NCI-H1694 treated with DMSO at 0.1 percent for 48 hours (cell line): ENCODE measurements at places on chromosomes 12 and 14.

GRCh38 chr12:82862876-82863649 is 176.4 kb downstream of the TMTC2 start:
- DNase-seq, result no peak

- no peak for DNase-seq
These were observed 7.8 kb upstream of the PLEKHG3 start for GRCh38 chr14:64696355-64696857.

DNA sequence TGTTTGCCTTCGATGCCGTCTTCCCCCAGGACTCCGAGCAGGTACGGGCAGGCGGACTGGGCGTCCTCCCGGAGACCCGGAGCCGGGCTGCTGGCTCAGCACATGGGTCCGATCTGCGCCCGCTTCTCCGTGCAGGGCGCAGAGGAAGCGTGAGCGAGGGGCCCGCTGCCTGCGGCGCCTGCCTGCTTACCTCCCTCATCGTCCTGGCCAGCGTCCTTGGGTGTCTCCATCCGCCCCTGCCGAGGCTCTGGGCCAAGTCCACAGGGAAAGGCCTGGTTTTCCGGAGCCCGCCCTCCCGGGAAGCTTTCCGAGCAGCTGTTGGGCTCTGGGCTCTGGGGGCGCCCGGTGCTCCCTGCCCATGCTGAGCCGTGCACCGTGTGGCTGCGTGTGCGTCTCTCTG is 33.5 kb downstream of the KIF26A start:
- DNase-seq, result no peak

DNA sequence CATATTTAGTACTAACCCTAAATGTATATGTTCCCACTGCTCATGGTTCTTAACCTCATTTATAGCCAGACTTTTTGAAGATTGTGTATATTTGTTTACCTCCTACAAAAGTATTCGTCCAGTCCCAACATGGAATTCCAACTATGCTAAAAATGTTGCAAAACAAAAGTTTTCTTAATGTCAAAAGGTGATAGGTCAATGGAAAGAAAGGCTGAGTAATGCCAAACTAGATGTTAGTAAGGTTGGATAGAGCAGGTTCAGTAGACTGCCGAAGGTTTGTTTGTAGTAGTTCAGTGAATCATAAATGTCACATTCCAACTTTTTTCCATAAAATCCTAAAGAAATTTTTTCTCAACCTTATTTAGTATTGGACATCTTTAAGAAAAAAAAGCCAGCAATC is 874.5 kb downstream of the FLRT2 start:
- no peak for DNase-seq

- DNase-seq, result no peak
These were observed 51.5 kb downstream of the ST8SIA1 start for GRCh38 chr12:22283006-22283506.

DNA sequence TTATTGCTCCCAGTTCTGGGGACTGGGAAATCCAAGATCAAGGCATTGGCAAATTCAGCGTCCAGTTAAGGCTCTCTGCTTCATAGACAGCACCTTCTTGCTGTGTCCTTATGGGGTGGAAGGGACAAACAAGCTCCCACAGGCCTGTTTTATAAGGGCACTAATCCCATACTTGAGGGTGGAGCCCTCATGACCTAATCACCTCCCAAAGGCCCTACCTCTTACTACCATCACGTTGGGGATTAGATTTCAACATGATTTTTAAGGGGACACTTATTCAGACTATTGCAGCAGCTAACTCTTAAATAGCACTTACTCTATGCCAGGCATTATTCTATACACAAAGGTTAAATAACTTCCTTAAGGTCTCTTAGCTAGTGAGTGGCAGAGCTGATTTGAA is 17.3 kb downstream of the TOGARAM1 start:
- no peak for DNase-seq

DNA sequence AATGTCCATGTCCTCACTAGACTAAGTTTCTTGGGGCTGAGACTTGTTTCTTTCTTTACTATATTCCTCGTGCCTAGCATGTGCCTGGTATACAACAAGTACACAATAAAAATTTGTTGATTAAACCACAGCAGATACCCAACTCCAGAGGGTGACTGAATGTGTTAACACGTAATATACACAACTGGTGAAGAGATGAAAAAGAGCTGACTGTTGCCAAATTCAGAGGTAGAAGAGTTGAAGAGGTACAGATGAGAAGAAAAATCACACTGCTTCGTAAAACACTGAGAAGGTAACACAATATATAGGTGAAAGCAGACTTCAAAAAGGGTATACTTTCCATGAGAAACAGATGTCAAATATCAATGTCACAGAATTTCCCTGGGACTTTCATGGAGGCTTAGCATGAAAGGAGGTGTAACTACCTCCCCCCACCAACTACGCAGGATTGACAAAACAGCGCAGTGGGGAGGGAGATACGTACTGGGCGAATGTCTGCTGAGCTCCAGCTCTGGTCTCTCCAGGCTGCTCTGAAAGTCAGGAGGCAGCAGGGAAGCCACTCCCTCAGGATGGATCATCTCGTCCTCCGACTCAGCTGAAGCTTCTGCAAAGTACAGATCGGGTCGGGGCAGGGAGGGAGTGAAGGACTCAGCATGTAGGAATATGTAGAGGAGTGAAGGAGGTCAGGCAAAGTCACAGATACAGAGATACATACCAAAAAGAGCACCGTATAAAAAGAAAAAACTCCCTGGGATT is 5.3 kb downstream of the ACIN1 start:
- no peak for DNase-seq

DNA sequence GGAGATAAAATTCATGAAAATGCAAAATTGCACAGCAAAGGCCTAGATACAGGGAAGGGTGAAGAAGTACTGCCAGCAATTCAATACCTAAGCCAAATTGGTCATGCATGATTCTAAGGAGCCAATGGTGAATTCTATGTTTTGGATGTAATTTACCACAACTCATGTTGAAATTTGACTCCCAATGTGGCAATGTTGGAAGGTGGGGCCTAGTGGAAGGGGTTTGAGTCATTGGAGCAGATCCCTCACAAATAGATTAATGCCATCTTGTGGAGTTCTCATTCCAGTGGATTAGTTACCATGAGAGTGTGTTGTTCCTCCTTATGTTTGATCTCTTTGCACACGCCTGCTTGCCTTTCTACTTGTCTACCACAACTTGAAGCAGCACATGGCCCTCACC is 194.0 kb upstream of the ALG10 start:
- DNase-seq, result no peak

GRCh38 chr12:76069339-76069738 is 15.1 kb downstream of the NAP1L1 start:
- DNase-seq, result no peak

GRCh38 chr12:92879698-92880322 is 49.3 kb downstream of the EEA1 start:
- no peak for DNase-seq

- DNase-seq, result no peak
These were observed 187.0 kb downstream of the GRIP1 start for GRCh38 chr12:66491853-66492252.

- no peak for DNase-seq
These were observed 196.2 kb downstream of the CHST11 start for GRCh38 chr12:104652910-104653309.

DNA sequence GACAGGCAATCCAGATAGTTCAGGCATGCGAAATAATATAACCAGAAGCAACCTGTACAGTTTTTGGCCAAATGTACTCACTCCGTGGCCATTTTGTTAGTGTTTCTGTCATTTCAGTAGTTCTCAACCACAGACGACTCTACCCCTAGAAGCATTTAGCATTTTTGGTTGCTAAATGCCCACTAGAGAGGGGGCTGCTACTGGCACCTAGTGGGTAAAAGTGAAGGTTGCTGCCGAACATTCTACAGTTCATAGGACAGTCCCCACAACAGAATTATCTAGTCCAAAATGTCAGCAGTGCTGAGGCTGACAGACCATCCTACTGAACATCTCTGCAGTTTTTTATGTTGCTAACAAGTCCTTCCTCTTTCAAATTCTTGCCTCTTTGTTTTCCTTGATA is 107.4 kb downstream of the TSHR start:
- peak; percentile 56 for DNase-seq

- DNase-seq, result no peak
These were observed 469.0 kb upstream of the FOXG1 start for GRCh38 chr14:28297559-28297958.

GRCh38 chr14:97306760-97307246 is 509.6 kb downstream of the VRK1 start:
- DNase-seq, result no peak

GRCh38 chr12:104285740-104286515 is 17.6 kb upstream of the EID3 start:
- DNase-seq, result no peak

DNA sequence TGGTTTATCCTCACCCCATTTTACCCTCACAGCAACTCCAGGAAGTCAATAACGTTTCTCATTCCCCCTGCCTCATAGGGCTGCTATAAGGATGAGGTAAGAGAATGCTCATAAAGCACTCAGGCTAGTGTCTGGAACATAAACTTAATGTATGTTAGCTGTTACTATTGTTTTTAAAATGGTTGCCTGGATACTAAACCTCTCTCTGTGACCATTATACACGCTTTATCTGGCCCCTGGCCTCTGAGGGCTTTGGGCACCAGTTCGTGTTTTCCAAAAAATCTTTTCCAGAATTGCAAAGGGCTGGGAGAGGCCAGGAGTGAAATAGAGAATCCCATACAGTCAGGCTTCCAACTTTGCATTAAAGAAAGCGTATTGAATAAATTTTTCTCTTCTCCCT is 113.9 kb downstream of the KTN1 start:
- no peak for DNase-seq

DNA sequence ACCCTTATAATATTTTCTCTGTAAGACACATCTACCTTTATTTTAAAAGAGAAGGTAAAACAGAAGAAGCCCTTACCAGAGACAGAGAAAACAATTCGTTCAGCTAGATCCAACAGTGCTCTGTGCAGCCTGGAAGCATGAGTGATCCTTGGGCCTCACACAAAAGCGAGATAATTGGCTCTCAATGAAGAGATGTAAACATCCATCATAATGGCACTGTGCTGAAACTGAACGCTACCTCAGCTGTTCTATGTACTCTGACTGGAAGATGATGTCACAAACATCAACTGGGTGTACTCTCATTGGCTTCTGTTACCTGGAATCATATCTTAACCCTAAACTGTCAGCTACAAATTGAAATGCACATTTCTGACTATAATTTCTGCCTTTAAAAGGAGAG is at the start of gene MGAT4C:
TSS of gene MGAT4C (minus strand) at position 229 of the 400 bp plus-strand sequence.
- no peak for DNase-seq

- DNase-seq, result no peak
These were observed 182.2 kb upstream of the CRY1 start for GRCh38 chr12:107275530-107275929.

- no peak for DNase-seq
These were observed 8.3 kb downstream of the DIO2 start for GRCh38 chr14:80202888-80203562.

DNA sequence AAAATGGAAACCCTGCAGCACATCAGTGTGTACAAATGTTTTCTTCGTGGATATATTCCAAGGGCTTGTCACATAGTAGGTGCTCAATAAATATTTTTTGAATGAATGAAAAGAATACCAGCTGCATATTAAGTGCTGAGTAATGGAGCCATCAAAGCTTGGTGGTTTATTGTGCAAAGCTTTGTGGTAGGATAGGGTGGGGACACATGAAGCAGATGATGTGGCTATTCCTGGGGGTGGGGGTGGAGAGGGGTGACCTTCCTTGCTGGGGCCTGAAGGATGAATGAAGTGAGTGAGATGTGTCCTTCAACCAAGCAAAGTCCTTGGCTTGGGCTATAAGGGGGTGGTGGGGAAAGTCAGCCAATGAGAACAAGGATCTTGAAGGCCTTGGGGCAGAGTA is 4.3 kb upstream of the KRT81 start:
- no peak for DNase-seq

DNA sequence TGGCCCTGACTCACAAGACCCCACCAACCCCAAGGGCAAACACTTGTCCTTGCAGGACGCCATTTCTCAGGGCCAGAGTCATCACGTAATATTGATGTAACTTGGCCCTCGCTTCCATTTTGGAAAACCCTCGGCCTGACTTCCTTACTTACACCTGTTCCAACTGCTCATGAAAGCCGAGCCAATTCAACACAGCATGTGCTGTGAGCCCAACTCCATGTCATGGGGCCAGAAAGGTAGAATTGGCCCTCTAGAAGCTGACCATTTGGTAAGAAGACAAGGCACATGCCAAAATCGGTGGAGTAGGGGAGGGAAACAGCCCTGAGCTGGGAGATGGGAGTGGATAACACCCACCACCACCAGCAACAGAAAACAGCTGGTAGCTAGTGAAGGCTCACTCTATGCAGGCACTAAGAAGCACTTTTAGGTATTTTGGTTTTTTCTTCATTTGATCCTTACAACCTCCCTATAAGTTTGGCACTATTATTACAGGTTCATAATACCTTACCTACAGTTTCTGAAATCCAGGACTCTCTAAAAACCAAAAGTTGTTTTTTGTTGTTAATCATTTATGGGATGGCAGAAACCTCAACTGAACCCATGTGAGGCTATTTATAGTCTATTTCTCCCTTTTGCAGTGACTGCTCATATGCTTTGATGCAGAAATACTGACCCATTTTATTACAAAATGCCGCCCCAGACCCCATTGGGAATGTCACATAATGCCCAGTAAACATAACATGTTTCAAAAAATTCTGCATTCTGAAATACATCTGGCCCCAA is 6.5 kb downstream of the TTC7B start:
- no peak for DNase-seq

GRCh38 chr12:71183018-71183417 is 25.2 kb upstream of the TSPAN8 start:
- no peak for DNase-seq

GRCh38 chr14:63760014-63760413 is 32.1 kb upstream of the SGPP1 start:
- no peak for DNase-seq

DNA sequence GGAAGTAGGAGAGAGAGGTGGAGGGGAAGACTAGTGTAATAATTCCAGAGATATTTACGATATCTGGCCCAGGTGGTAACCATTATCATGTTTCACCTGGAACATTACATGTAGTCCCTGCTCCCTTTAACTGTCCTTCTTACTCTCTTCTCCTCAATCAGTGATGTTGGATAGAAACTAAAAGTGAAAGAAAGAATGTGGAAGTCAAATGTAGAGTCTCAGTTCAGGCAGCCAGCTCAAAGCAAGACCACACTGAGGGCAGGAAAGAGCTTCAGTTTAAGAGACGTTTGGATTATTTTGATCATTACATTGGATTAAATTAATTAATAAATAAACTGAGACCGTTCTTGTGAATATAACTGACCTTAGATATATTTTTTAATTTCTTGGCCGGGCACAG is 594.4 kb downstream of the FLRT2 start:
- DNase-seq, result no peak

DNA sequence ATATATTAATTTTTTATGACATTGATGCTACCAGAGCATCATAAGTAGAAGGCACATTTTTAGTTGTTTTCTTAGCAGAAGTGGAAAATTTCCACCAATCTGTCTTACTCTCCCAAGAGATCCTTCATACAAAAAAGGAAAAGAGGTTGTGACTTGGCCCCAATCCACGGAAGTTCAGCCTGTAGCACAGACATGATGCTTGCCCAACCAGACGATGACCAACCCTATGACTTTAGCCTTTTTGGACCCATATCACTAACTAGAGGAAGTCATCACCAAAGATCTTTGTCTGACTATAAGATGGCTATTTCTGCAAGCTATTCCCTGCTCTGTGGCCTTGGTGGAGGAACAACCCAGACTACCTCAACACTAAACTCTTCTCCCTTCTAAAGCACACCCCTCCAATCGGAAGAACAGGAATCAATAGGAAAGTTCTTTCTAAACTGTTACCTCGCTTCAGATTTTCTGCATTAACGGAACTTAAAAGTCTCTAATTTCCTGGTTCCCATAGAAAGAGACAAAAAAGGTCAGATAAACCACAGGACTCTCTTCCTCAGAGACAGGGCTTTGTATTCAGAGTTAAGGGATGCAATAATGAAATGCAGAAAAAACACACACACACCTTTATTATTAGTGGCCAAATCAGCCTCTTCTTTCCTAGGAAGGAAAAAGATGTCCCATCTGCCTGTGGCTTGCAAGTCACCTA is 4.1 kb upstream of the RHOJ start:
- no peak for DNase-seq
